ENCODE measurements at places on chromosomes 7 and 10.

DNA sequence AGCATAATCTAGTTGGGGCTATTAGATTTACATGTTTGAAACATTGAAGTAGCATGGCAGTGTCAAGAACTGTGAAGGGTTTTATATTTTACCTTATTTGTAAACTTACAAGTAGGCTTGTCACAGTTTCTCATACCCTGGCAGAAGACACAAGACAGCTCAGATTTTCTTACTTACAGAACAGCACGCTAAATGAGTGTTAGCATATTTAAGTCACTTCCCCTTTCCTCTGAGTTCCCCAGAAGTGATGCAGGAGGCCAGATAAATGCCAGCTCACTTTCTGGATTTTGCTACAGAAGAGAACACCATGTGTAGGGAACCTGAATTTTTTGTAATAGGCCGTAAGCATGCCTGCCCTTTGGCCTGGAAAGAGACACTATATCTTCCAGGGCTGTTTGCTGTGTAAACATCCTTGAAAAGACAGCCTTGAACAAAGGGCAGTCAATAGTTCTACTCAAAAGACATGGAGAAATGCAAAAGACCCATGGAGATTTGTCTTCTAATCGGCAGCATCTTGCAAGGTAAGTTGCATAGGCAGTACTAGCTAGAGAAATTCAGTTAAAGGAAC, 279.1 kb downstream of the PHF14 start:
- DNase-seq, result peak; percentile 16

DNA sequence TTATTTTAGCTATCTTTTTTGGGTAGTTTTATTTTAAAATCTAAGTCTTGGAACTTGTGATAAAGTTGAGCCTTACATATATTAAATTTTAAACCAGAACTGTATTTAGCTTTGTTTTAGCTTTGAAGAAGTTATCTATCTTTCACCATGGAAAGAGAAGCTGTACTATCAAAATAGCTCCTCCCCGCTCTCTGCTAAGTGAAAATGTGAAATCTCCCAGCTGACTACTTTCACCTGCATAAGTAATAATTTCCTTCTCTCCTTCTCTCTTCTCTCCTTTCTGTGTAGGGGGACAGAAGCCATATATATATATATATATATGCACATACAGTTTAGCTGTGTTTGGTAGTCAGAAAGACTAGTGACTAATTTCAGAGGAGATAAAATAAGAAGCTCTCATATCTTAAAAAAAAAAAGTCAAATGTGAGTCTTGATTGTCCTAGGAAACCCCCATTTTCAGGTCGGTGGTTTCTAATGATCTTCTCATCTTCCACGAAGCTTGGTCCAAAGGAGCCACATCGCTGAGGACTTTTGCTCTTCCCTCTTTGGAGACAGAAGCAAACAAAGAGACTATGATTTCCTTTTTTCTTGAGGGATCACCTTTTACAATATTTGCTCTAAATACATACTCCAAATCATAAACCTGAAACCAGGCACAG, 30.6 kb upstream of the GDI2 start:
- no peak for DNase-seq

- DNase-seq, result no peak
These were observed 260.1 kb upstream of the YAE1 start for GRCh38 chr7:39306016-39306570.

DNA sequence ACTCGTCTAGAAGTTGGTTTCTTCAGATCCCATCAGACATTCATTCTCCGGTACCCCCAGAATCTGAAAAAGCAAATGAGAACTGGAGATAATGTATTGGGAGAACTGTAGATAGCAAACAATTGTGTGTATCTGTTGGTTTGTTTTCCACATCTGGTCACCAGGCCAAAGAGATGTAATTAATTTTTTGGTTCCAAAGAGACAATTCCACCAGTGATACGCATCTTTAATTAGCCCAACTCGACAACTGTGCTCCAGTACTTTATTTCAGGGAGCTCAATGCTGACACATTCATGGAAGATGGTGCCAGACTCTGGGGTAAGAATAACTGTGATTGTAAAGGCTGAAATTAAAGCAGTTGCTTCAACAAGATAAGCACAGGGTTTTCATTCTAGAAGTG, 74.5 kb downstream of the NPTX2 start:
- DNase-seq, result no peak

GRCh38 chr7:57225666-57226065, 93.4 kb upstream of the ZNF479 start:
- no peak for DNase-seq

DNA sequence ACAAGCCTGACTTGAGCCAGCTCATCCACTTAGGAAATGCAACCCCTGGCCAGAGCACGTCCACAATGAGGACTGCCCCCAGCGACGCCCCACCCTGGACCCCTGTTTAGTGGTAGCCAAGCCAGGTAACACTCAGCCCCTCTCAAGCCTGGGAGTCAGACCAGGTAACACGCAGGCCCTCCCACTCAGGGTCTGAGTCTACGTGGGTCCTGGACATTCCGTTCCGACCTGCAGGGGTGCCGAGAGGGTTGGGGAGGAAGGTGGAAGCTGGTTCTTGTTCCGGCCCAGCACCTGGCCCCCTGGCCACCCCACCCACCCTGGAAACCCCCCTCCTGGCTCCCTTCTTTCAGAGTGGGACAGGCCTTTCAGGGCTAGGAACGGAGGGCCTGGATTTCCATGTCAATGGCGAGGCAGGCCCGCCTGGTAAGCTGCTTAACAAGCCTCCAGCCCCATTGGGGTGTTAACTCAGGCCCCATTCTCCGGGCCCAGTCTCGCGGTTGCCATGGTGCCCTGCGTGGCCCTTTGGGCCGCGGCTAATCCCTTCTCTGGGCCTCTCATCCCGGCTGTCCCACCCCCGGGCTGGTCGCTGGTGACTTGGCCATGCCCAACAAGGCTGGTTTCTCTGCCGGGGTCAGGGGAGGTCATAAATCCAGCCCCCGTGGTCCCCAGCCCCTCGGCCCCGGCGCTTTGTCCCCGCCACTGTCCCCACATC, 19.7 kb upstream of the LFNG start:
- DNase-seq, result no peak

GRCh38 chr10:24680647-24681524, 42.8 kb downstream of the ARHGAP21 start:
- no peak for DNase-seq

DNA sequence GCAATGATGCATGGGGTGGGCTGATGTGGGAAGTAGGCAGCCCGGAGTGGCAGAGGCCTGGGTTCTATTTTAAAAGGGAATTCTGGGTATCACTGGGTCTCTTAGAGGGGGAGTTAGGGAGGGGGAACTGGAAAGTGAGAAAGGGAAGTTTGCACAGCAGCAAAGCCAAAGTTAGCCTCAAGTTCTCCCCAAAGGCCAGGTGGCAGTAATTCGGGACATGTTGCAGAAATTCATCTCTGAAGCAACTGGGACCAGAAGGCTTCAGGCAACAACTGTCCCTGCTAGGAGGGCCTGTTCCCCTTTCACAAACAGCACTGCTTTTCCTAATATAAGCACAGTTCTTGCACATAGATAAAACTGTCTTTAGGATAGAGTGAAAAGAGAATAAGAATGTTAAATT, 67.4 kb downstream of the NOD1 start:
- DNase-seq, result no peak

- DNase-seq, result no peak
These were observed 99.8 kb downstream of the GSAP start for GRCh38 chr7:77316219-77316978.

GRCh38 chr7:3191548-3191947, 109.5 kb upstream of the SDK1 start:
- no peak for DNase-seq

- DNase-seq, result no peak
These were observed 101.8 kb upstream of the ELMO1 start for GRCh38 chr7:37550426-37550825.

- no peak for DNase-seq
These were observed 4.3 kb upstream of the UPK3B start for GRCh38 chr7:76506081-76506440.

DNA sequence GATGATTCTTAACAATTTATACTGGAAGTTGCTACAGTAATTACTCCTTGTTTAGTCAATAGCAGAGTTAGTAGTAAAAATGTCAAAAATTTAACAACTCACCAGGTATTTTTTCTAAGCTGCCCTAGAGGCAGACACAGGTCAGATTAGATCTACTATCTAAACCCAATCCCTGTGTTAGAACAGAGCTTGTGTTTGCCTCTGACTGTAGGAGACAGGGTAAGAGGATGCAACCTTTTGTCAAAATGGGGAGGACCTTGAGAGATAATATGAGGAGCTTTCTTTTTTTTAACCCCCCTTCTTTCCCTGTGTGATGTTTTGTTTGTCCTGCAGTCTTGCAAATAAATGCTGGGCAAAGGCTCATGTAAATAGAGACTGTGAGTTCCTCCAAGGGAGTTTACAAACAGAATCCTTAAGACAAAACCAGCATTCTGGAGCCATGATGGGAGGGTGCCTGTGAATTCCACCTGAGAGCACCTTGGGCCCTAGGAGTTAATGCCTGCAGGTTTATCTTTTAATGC, 353.1 kb downstream of the GATA3 start:
- no peak for DNase-seq

- no peak for DNase-seq
These were observed 36.3 kb downstream of the SUFU start for GRCh38 chr10:102540023-102540422.

DNA sequence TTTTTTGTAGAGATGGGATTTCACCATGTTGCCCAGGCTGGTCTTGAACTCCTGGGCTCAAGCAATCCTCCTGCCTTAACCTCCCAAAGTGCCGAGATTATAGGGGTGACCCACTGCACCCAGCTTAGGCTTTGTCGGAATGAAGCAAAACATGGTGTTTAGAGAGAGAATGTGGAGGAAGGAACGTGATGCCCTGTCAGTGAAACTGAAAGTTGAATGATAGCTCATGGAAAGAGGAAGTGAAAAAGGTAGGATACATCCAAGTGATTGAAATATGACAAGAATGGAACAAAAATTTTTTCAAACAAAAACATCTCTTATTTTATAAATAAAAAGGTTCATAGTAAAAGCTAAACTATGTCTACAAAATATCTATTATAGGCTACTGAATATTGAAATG, 5.9 kb downstream of the AKAP9 start:
- DNase-seq, result no peak

GRCh38 chr10:49183596-49184542, 4.3 kb downstream of the TMEM273 start:
- DNase-seq, result no peak

- no peak for DNase-seq
These were observed 26.5 kb downstream of the ACSM6 start for GRCh38 chr10:95220539-95220938.

DNA sequence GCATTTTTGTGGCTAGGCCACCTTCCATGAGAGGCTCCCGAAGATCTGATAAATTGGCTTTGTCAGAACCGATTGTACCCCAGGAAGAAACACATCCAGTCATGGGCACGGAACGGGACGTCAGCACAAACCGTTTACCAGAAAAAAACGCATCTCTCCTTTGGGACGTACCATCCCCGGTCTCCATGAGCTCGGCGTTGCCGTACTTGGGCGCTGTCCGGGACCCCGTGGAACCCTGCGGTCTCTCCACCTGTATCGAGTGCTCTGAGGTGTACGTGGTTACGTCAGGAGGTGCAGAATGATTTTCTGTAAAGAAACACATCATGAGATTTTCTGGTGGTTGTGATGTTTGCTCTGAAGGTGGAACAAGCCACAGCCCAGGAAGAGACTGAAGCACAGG, 270.6 kb downstream of the DIP2C start:
- no peak for DNase-seq

- DNase-seq, result no peak
These were observed 2.0 kb upstream of the NRAP start for GRCh38 chr10:113665806-113666354.
